ENCODE measurements at places on chromosomes 16 and 17.

DNA sequence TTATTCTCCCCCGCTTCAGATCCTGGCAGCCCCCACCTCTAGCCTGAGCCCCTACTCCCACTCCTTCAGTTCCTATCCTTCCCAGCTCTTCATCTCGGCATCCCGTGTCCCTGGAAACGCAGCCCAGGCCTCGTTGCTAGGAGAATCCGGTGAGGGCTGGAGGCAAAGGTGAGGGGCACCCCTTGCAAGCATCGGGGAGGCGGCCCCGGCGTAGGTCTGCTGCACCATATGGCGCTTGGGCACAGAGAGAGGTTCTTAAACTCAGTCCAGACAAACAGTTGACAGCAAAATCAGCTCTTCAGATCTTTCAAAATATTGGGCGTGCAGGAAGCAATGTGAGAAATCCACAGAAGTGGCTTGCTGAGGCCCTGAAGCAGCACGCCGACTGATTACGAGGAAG lies 15.0 kb downstream of the SLC38A8 start:
- DNase-seq = no peak

DNA sequence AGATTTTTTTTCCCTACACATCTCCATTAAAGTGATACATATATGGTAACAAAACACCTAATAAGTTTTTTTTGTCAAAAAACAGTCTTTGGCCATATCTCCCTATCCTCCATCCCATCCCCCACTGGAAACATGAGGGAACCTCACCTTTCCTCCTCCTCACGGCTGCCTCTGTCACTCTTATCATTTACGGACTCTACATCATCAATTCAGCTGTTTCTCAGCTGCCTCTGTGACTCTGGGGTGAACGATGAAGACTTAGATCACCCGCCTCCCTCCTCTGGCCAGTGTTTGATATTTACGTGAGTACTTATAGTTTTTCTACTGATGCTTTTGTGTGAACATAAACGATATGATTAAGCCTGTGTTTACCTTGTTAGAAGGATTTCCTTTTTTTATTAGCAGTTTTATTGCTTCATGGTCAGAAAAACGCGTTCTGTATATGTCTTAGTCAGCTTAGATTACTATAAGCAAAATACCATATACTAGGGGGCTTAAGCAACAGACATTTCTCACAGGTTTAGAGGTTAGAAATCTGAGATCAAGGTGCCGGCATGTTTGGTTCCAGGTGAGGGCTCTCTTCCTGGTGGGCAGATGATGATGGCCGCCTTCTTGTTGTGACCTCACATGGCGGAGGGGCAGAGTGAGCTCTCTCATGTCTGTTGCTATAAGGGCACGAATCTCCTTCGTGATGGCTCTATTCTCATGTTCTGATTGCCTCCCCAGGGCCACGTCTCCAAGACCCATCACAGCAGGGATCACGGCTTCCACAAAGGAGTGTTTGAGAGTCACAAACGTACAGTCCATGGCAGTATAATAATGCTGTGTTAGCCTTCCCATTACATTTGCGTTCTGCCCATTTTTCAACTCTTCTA lies 32.1 kb downstream of the DNAH17 start:
- no peak for DNase-seq

- DNase-seq = peak; percentile 7
These were observed 10.5 kb upstream of the RBFOX3 start for GRCh38 chr17:79621151-79621943.

DNA sequence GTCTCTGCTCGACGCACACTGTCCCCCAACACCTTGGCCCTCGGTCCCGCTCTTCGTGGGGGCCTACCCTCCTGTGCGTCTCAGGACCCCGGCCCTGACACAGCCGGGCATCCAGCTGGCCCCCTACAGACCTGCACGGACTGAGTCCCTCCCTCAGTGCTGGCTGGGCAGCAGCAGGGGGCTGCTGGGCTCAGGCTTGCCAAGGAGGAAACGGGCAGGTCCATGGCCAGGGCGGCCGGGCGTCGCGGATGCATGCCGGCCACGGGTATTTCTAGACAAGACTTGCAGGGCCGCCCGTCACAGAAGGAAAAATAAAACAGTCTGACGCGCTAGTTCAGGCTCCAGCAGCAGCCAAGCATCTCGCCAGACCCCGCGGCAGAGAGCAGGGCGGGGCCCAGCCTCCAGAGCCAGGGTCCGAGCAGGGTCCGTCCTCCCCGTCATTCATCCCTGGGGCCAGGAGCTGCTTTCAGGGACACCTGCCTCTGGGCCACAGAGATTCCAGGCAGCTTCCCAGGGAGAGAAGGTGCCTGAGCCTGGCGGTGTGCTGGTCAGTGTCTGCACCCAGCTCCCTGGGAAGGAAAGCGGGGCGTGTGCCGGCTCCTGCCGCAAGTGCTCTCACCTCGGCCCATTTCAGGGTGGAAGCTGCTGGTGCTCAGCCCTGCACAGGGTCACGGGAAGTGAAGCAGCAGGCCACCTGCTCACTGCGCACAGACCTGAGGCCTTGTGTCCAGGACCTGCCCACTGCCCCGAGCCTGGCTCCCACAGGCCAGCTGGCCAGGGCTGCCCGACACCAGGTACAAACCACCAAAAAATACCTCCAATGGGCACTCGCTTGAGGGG lies 7.2 kb upstream of the PVALEF start:
- no peak for DNase-seq

DNA sequence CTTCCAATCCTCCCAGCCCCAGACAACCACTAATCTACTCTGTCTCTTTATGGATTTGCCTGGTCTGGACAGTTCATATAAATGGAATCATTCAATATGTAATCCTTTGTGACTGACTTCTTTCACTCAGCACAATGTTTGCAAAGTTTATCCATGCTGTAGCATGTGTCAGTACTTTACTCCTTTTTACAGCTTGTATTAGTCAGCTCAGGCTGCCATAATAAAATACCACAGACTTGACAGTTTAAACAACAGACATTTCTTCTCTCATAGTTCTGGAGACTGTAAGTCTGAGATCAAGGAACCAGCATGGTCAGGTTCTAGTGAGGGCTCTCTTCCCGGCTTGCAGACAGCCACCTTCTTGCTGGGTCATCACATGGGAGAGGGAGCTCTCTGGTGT lies 41.3 kb downstream of the GPRC5B start:
- DNase-seq = no peak

GRCh38 chr16:22353933-22354541 lies 20.4 kb downstream of the CDR2 start:
- no peak for DNase-seq

- no peak for DNase-seq
These were observed 847.7 kb upstream of the RBFOX1 start for GRCh38 chr16:6484935-6485334.
